Lower lobe of right lung (tissue), 2 donors: ENCODE measurements at places on chromosomes 11 and 22. TPM values are rescaled to one million over a fixed set of nuclear protein-coding genes. Genes with fewer than 3 reads are reported as not detected.

GRCh38 chr11:69449320-69450063 lies 32.0 kb upstream of the LINC01488 start:
- H3K36me3 ChIP-seq, result no peaks in the 10 kb centered on the region
- peak overlapping the region; percentile 82 for H3K27ac ChIP-seq
- no peak overlapping the region for H3K4me3 ChIP-seq
- H3K27me3 ChIP-seq, result no peaks in the 10 kb centered on the region

DNA sequence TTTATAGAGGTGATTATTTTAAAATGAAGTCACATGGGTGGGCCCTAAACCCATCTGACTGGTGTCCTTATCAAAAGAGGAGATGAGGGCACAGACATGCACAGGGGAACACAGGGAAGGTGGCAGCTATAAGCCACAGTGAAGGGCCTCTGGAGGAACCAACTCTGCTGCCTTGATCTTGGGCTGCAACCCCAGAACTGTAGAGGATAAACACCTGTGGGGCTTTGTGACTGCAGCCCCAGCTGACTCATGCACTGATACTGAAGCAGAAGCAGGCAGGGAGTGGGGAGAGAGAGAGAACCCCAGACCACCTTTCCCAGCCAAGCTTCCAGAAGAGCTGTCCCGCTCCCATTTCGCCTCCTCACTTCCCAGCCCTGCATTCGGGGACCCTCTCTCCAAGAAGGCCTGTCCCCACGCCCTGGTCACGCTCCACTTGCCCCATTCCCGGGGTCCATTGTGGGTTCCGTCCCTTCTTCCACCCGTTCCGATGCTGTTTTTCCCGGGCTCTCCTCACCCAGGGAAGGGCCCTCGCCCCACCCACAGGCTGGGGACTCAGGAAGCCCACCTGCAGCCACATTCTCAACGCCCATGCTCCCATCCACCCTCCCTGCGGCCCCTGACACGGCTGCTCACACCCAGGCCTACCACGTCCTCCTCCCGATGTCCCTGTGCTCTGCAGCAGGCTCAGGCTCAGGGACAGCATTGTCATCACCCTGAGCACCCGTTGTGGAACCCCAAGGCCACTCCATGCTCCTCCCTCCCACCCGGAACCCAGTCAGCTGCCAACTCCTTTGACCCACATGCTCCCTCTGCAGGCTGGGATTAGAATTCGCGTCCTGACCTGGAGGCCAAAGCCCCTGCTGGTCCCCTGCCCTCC lies 90.8 kb upstream of the SHANK2 start:
- peak; percentile 57 for DNase-seq
- no peak overlapping the region for H3K27ac ChIP-seq
- H3K4me1 ChIP-seq, result peaks cover 6% of the 10 kb centered on the region
- H3K36me3 ChIP-seq, result no peaks in the 10 kb centered on the region
- no peaks in the 10 kb centered on the region for H3K27me3 ChIP-seq

- no peak overlapping the region for H3K4me3 ChIP-seq
- no peak for DNase-seq
- H3K4me1 ChIP-seq, result no peaks in the 10 kb centered on the region
- H3K27me3 ChIP-seq, result no peaks in the 10 kb centered on the region
These were observed 46.6 kb downstream of the TCP11L1 start for GRCh38 chr11:33086017-33086416.

- H3K27ac ChIP-seq, result no peak overlapping the region
- H3K4me3 ChIP-seq, result no peak overlapping the region
- H3K27me3 ChIP-seq, result no peaks in the 10 kb centered on the region
- H3K4me1 ChIP-seq, result no peaks in the 10 kb centered on the region
These were observed 117.5 kb upstream of the ZBED5 start for GRCh38 chr11:10975287-10975721.

Gene MOV10L1
- 0.56 TPM for total RNA-seq

Gene SLC22A12
- not detected for total RNA-seq

DNA sequence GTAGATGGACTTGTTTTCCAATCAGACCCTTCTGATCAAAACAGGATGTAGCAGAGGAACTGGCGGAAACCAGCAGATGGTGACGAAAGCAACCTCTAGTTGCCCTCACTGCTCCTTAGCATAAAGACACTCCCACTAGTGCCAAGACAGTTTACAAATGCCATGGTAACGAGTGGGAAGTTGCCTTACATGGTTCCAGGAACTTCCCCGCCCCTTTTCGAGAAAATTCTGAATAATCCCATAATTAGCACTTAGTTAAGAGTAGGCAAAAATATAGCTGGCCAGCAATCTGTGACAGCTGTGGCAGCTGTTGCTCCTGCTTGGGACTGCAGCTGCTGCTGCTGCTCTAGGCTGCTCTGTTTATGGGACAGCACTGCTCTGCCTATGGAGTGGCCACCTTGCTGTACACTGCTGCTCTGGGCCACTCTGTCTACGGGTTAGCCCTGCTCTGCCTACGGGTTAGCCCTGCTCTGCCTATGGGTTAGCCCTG lies 33.4 kb upstream of the SORL1 start:
- peak; percentile 72 for DNase-seq
- H3K27me3 ChIP-seq, result no peaks in the 10 kb centered on the region
- peaks cover 49% of the 10 kb centered on the region for H3K4me1 ChIP-seq
- peak overlapping the region; percentile 72 for H3K27ac ChIP-seq

DNA sequence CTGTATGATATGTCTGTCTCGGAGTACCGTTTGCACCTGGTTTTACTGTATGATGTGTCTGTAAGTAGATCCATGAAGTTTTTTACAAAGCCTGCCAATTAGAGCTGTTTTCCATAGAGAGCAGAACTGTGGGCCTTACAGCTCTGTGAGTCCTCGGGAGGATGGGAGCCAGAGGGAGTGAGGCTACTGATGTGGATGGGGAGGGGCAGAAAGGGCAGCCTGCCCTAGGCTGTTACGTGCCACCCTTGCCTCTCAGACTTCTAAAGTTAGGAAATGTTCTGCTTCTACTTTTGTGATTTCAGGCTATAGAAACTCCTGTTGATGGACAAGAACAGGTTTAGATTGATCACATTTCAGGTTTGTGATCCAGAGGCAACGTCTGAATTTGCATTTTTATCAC lies 105.2 kb downstream of the PPP6R3 start:
- DNase-seq, result no peak
- H3K36me3 ChIP-seq, result peaks cover 87% of the 10 kb centered on the region
- peaks cover 11% of the 10 kb centered on the region for H3K4me1 ChIP-seq
- H3K4me3 ChIP-seq, result no peak overlapping the region
- no peaks in the 10 kb centered on the region for H3K27me3 ChIP-seq

GRCh38 chr11:13102513-13102840 lies 93.4 kb downstream of the RASSF10 start:
- DNase-seq, result no peak
- peaks cover 16% of the 10 kb centered on the region for H3K4me1 ChIP-seq
- no peaks in the 10 kb centered on the region for H3K27me3 ChIP-seq
- H3K4me3 ChIP-seq, result no peak overlapping the region
- H3K36me3 ChIP-seq, result no peaks in the 10 kb centered on the region

GRCh38 chr11:88520391-88520790 lies 182.9 kb upstream of the CTSC start:
- H3K36me3 ChIP-seq, result no peaks in the 10 kb centered on the region
- no peak for DNase-seq
- H3K4me1 ChIP-seq, result no peaks in the 10 kb centered on the region
- no peak overlapping the region for H3K4me3 ChIP-seq
- H3K27ac ChIP-seq, result no peak overlapping the region
- H3K27me3 ChIP-seq, result no peaks in the 10 kb centered on the region

Gene CALCB
- total RNA-seq, result not detected

GRCh38 chr22:17866127-17866526 lies 91.9 kb upstream of the BID start:
- no peak for DNase-seq
- H3K4me3 ChIP-seq, result no peak overlapping the region
- no peaks in the 10 kb centered on the region for H3K4me1 ChIP-seq
- peaks cover 49% of the 10 kb centered on the region for H3K36me3 ChIP-seq
- H3K27ac ChIP-seq, result no peak overlapping the region
- H3K27me3 ChIP-seq, result no peaks in the 10 kb centered on the region

GRCh38 chr22:17435375-17435774 lies 66.1 kb downstream of the CECR2 start:
- H3K36me3 ChIP-seq, result no peaks in the 10 kb centered on the region
- no peak overlapping the region for H3K27ac ChIP-seq
- no peaks in the 10 kb centered on the region for H3K27me3 ChIP-seq

Gene HTR3A
- total RNA-seq, result not detected

Gene KDM4F
- total RNA-seq, result not detected

Gene CBL
- total RNA-seq, result 39.0 TPM

Gene CEP126
- 6.4 TPM for total RNA-seq

GRCh38 chr11:75471176-75471973 lies 38.4 kb upstream of the KLHL35 start:
- peaks cover 58% of the 10 kb centered on the region for H3K4me1 ChIP-seq
- no peak overlapping the region for H3K4me3 ChIP-seq
- DNase-seq, result peak; percentile 8

Gene SYCE3
- not detected for total RNA-seq

DNA sequence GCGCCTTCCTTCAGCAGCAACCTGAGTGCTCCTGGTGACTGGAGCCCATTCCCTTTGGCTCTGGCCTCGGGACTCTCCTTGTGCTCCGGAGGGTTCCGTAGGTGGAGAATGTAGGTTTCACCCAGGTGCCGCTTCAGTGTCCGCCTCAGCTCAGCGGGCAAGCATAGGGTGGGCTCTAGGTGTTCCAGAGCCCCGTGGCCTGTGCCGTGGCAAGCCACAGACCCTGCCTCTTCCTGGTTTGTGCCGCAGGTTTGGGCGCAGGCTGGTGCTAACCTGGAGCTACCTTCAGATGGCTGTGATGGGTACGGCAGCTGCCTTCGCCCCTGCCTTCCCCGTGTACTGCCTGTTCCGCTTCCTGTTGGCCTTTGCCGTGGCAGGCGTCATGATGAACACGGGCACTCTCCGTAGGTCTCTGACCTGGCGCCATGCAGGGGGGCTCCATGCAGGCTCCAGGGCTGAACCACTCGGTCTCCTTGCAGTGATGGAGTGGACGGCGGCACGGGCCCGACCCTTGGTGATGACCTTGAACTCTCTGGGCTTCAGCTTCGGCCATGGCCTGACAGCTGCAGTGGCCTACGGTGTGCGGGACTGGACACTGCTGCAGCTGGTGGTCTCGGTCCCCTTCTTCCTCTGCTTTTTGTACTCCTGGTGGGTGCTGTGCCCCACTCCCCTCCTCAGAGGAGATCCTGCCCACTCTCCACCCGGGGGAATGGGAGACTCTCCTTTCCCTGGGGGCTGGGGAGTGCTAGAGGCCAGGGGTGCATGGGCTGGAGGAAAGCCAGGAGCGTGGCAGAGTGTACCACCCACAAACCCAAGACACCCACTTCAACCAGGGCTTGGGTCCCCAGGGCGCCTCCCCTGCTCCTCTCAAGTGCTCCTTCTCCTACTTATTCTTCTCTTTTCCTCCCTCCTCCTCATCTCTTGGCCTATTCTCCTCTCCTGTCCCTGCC lies 2.4 kb downstream of the SLC22A12 start:
- no peaks in the 10 kb centered on the region for H3K4me1 ChIP-seq
- DNase-seq, result peak; percentile 41
- no peaks in the 10 kb centered on the region for H3K36me3 ChIP-seq

DNA sequence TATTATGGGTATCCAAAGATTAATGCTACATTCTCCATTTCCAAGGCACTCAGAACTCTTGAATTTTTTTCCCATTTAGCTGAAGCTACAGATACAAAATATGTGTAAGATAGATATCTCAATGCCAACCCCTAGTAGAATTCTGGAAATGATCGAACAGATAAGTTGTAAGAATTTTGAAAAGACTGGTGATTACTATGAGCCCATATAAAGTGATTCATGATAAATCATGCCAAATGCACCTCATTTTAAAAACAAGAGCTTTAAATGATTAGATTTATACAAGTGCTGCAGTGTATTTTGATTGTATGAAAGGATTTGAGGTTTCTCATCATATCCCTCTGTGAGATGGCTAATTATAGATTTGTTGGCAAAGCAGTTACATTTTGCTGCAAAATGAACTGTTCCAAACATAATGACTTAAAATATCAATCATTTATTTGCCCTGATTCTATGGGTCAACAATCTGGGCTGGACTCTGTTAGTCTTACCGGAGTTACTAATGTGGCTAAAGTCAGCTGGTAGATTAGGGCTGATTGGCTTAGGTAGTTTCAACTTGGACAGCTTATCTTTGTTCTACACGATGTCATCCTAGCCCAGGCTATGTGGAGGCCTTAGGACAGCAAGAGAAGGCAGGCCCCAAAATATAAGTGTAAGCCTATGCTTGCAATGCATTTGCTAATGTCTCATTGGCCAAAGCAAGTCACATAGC lies 3.4 kb downstream of the OR10V1 start:
- H3K27me3 ChIP-seq, result no peaks in the 10 kb centered on the region
- no peak overlapping the region for H3K27ac ChIP-seq
- no peaks in the 10 kb centered on the region for H3K36me3 ChIP-seq
- no peak overlapping the region for H3K4me3 ChIP-seq
- DNase-seq, result no peak
- no peaks in the 10 kb centered on the region for H3K4me1 ChIP-seq

Gene RPS25
- 878 TPM for total RNA-seq

- DNase-seq, result no peak
- H3K4me3 ChIP-seq, result peak overlapping the region; percentile 63
- peak overlapping the region; percentile 90 for H3K27ac ChIP-seq
- H3K27me3 ChIP-seq, result no peaks in the 10 kb centered on the region
These were observed 718 bp downstream of the LTBP3 start for GRCh38 chr11:65557280-65558001.

DNA sequence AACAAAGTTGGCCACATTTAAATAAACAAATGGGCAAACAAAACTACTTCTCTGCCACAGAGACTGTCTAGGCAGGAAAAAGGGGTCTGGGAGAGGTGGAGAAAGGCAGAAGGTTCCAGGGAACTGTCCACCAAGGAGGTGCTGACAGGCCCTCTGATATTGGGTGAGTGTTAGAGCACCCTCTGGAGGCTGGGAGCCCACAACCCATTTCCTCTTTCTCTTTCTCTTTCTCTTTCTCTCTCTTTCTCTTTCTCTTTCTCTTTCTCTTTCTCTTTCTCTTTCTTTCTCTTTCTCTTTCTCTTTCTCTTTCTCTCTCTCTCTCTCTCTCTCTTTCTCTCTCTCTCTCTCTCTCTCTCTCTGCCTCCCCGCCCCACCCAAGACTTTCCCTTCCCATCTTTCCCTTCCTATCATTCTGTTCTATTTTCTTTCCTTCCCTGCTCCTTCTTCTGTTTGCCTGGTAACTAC lies 912.8 kb downstream of the DLG2 start:
- no peak overlapping the region for H3K27ac ChIP-seq
- H3K4me3 ChIP-seq, result no peak overlapping the region
- H3K27me3 ChIP-seq, result no peaks in the 10 kb centered on the region
- H3K4me1 ChIP-seq, result no peaks in the 10 kb centered on the region

Gene TCN2
- total RNA-seq, result 44.2 TPM

Gene OR51B4
- total RNA-seq, result not detected

- H3K4me3 ChIP-seq, result no peak overlapping the region
- peaks cover 18% of the 10 kb centered on the region for H3K27me3 ChIP-seq
- H3K36me3 ChIP-seq, result no peaks in the 10 kb centered on the region
- no peak for DNase-seq
These were observed 1.6 kb upstream of the SHANK3 start for GRCh38 chr22:50670914-50671538.

DNA sequence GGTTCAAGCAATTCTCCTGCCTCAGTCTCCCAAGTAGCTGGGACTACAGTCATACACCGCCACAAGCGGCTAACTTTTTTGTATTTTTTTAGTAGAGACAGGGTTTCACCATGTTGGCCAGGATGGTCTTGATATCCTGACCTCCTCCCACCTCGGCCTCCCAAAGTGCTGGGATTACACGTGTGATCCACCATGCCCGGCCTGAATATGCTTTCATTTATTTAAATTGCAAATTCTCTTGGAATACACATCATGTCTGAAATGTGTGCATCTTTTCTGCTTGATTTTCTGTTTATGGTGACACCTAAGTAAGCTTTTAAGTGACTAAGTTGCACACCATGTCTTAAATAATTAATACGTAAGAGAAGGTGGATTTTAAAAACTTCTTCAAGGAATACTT lies 31.7 kb downstream of the IZUMO1R start:
- H3K4me3 ChIP-seq, result no peak overlapping the region
- no peaks in the 10 kb centered on the region for H3K4me1 ChIP-seq
- no peaks in the 10 kb centered on the region for H3K27me3 ChIP-seq
- H3K36me3 ChIP-seq, result no peaks in the 10 kb centered on the region

Gene CHKB
- total RNA-seq, result 76.7 TPM
